ENCODE measurements at places on chromosomes 2 and 18. TPM values are rescaled to one million over a fixed set of nuclear protein-coding genes. Genes with fewer than 3 reads are reported as not detected.

GRCh38 chr18:33585431-33585775 lies 7.4 kb downstream of the ASXL3 start:
- DNase-seq, result no peak

GRCh38 chr2:67650291-67651133 lies 253.4 kb downstream of the ETAA1 start:
- peak; percentile 98 for DNase-seq

DNA sequence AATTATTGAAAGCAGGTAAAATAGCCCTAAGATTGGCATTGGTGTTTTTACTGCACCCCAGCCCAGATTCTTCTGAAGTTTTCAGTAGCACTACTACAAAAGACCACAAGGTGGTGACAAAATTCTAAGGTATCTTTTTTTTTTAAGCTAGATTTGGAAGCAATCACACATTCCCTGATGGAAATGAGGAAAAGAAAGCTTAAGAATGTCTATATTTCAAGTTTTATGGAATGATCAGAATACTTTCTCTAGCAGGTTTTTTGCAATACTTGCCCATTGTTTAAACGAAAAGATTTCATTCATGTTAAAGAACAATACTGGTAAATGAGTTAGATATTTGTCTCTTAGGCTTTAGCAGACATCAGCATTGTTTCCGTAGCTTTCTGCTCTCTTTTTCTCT lies 32.1 kb upstream of the ZNF638 start:
- DNase-seq, result peak; percentile 72

DNA sequence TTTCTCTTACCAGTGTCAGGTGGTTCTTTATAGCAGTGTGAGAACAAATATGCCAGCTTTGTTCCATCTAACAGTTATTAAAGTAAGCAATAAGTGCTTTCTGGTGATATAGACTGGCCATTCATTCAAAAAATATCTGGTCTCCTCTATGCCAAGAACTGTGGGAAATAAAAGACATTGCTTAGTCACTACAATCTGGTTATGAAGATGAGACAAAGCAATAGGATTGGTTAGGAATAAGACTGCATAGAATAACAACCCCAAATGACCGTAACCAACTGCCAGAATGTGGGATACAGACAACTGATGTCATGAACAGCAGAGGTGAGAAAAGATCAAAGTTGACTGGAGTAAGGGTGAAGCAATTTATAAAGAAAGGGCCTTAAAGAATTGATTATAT lies 83.8 kb downstream of the MBD2 start:
- DNase-seq, result peak; percentile 69

- DNase-seq, result no peak
Observed at GRCh38 chr18:23964282-23965238, 50.0 kb upstream of the TTC39C start.

DNA sequence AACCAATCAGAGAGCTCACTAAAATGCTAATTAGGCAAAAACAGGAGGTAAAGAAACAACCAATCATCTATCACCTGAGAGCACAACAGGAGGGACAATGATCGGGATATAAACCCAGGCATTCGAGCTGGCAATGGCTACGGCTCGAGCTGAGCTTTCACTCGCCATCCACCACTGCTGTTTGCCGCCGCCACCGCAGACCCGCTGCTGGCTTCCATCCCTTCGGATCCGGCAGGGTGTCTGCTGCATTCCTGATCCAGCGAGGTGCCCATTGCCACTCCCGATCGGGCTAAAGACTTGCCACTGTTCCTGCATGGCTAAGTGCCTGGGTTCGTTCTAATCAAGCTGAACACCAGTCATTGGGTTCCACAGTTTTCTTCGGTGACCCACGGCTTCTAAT lies 236.7 kb upstream of the DLGAP1 start:
- no peak for DNase-seq

DNA sequence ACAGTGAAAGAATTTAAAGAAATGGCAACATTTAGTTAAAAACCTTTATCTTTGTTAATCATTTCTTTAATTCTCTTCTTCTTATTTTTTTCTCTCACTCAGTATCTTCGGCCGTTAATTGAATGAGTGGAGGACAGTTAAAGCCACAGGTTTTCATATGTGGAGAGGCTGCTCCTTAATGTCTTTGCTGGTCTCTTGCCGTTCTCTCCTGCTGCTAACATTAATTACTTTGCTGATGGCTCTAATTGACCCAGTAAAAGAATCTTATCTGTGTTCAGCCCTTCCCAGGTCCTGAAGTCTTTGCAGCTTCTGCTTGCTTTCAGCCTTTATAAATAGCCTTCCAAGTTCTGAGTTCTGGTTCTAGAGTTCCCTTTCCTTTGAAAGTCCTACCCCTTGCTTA lies 77.1 kb downstream of the ADAM23 start:
- no peak for DNase-seq

- DNase-seq, result no peak
Observed at GRCh38 chr2:174376967-174377366, 18.6 kb upstream of the SCRN3 start.

DNA sequence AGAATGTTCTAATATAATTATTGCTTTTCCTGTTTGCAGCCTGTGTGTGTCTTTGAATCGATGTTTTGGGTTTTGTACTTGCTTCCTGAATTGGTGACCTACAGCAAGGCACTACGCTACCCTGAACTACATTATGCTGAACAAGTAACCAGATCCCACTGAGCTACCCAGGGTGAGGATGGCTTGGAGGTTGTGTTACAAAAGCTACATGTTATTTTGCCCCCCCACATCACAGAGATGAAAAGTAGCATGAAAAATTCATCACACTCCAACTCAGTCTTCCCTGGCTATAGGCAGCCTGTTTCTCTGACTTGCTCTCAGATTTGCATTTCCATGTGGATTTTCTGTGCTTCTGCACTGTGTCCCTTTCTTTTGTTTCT lies 162.1 kb downstream of the LDLRAD4 start:
- DNase-seq, result no peak

DNA sequence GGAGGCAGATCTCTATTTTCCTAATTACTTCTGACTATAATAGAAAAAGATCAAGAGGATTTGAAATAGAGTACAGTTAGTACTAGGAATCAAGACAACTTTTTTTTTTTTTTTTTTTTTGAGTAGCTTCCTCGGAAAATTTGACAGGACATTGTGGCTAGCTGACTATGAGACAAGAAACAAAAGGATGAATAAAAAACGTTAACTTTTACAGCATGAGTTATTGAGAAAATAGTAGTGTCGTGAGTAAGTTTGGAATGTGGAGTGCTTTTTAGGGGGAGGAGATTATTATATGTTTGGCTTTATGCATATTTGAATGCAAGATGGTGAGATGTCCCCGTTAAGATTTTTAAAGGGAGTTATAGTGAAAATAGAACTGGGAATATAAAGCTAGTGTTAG lies 27.7 kb upstream of the CPS1 start:
- peak; percentile 9 for DNase-seq

DNA sequence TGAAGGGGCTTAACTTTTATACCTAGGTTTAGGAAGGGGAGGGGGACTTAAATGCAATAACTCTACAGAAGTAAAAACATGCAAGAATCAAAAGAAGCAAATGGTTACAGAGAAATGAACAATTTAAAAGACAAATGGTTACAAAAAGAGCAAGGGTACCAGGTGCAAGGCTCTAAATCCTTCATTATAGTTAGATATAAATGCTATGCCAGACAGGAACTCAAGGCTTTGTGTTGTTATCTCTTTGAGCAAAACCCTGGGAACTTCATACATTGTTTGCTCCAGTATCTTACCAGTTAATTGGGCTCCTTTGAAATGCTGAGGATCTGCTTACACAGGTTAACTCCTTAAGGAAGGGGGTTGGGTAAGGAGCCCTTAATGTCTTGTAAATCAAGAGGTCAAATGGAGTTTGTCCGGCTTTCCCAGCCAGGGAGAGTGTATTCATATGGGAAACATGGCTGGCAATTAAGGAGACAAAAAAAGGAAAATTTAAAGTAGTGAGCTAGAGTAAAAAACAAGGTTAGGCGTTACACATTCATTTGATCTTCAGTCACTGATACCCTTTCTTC lies 347.5 kb downstream of the CELF4 start:
- DNase-seq, result no peak

DNA sequence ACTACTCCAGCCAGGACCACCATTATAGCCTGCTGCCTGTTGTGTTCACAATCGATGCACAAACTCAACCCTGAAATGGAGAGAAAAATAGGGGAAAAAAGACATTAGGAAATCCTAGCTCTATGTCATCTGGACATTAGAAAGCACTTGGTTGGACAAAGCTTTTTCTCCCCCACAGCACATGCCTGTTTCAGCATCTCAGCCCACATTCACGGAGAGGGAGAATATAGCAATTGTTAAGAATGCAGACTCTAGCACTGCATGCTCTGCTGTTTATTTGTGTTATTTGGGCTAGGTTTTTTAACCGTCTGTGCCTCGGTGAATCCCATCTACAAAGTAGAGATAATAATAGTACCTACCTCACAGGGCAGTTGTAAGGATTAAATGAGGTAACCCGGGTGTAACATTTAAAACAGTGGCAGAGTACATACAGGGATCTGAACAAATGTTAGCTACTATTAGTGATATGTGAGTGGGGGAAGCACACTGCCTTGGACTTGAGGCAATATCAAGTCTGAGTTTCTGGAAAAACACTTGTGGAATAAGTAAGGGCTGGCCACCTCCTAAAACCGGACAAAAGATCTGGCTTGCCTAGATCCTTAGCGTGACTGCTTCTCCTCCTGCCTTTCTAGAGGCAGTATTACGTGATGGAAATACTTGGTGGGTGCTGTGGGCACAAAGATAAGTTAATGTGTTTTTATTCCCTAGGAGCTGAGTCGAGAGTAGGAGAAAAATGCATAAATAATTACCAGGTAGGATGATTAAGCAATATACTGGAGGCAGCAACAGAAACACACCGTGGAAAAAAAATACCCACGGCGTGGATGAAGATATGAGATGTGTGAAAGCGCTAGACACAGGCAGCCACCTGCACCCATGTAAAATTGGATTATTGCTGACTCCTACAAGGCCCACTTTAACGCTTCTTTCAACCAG lies 1.0 kb upstream of the PPP1CB start:
- DNase-seq, result peak; percentile 72

GRCh38 chr2:172397148-172397834 lies 30.1 kb upstream of the ITGA6 start:
- DNase-seq, result peak; percentile 57

DNA sequence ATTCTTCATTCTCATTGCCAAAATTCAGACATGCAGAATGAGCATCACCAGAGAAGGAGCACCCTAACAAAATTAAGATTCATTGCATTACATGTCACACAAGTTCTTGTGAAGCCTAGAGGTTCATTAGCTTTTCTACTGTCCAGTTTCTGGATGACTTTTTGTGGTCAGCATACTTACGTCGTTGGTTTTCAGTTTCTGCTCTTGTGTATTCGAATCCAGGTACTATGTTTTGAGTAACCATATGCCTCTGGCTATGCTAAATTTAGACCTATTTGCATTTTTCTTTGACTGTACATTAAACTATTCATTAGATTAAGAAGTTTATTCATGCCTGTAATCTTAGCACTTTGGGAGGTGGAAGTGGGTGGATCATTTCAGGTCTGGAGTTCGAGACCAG lies 251.3 kb downstream of the PARD3B start:
- DNase-seq, result no peak

DNA sequence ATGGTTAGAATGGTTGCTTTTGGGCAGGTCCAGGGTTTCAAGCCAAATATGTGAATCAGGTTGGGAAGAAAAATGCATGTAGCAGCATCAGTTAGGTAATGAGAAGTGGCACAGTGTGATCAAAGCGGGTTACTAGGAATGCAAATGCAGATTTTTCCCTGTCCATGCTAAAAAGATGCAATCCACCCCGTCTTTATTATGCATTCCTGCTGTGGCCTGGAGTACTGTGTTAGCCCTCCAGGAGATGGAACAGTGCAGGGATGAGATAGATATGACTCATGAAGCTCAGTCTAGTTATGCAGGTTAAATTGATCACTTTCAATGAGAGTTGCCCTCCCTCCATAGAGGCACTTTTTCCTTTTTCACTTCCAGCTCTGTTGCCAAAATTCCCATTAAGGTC lies 283.8 kb downstream of the CTNNA2 start:
- no peak for DNase-seq

DNA sequence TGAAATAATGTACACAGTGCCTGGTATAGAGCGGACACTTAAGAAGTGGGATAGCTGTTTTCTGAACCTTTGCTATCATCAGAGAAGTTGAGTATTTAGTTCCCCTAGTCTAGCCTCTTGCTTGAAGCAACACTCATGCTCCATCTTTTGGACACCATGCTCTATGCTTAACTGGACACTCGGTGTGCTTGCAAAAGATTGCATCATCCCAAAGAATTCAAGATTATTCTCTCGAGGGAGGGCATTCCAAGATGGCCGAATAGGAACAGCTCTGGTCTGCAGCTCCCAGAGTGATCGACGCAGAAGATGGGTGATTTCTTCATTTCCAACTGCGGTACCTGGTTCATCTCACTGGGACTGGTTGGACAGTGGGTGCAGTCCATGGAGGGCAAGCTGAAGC lies 143.9 kb upstream of the FSHR start:
- DNase-seq, result no peak

The ADCY3 gene
- 42.0 TPM for total RNA-seq

The EVA1A gene
- total RNA-seq, result 25.2 TPM

The OTOS gene
- not detected for total RNA-seq

The MPP4 gene
- total RNA-seq, result 4.0 TPM

The TMEM247 gene
- not detected for total RNA-seq

The MROH2A gene
- under 0.01 TPM for total RNA-seq

The CRYBA2 gene
- total RNA-seq, result not detected

The ANKRD30B gene
- total RNA-seq, result 2.7 TPM

The CNDP1 gene
- not detected for total RNA-seq

The TUBA3E gene
- not detected for total RNA-seq

The EGR4 gene
- total RNA-seq, result not detected

The MC4R gene
- total RNA-seq, result not detected

Measured in fibroblast of the aortic adventitia (primary cell).